ENCODE measurements at places on chromosomes 11 and 22. TPM values are rescaled to one million over a fixed set of nuclear protein-coding genes. Genes with fewer than 3 reads are reported as not detected.

- H3K4me3 ChIP-seq: no peak overlapping the region
- peaks cover 56% of the 10 kb centered on the region for H3K36me3 ChIP-seq
- H3K27ac ChIP-seq: no peak overlapping the region
- no peak for DNase-seq
- no peaks in the 10 kb centered on the region for H3K4me1 ChIP-seq
These were observed 70.6 kb downstream of the PRMT3 start for GRCh38 chr11:20457934-20458680.

The RHOG gene
- total RNA-seq: 163 TPM

DNA sequence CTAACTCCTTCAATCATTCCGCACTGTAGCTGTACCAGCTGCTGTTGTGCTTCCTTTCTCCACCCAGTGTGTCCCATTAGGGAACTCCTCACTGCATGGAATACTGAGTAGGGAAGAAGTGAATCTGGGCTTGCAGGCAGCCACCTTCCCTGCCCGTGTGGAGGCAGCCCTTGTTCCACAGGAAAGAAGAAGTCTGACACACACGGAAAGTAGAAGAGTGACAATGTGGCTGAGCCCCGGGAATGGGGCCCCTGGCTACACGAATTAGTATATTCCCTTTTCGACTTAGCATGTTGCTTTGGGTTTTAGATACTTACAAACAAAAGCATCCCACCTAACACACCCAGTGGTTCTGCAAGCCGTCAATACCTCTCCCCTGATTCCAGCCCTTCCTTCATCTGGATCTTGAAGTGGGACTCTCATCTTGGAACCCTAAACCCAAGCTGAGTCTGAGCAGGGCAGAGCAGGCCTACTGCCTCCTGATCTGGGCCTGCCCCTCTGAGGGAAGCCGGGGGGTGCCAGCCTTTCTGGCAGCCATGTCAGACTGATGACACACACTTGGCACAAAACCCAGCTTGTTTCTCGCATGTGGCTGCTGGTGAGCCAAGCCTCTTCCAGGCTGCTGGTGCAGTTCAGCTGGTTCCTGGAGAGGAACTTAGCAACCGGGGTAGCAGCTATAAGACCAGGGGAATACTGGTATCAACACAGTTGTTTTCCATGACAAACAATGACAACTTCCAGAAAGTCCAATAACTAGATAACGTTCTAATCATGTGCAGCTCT lies 71.6 kb downstream of the C11orf58 start:
- H3K4me1 ChIP-seq: no peaks in the 10 kb centered on the region
- no peak overlapping the region for H3K4me3 ChIP-seq
- no peaks in the 10 kb centered on the region for H3K27me3 ChIP-seq
- DNase-seq: no peak
- no peak overlapping the region for H3K27ac ChIP-seq

DNA sequence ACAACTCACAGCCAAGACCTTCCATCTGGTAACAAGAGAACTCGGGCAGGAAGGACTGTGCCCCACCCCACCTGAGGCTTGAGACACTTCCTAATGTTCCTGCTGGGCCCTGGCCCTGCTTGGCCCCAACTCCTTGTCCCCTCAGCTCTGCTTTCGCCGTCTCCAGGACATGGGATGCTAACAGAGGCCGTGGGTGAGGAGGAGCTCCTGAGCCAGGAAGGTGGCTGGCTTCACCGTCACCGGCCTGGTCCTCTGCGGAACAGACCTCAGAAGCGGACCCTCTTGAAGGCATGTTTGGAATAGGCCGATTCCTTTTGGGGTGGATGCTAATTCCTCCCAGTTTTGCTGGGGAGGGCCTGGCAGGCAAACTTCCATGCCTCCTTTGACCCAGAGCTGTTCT lies 154.3 kb downstream of the CACNA1I start:
- peaks cover 7% of the 10 kb centered on the region for H3K27me3 ChIP-seq
- no peaks in the 10 kb centered on the region for H3K36me3 ChIP-seq
- DNase-seq: no peak
- H3K4me1 ChIP-seq: no peaks in the 10 kb centered on the region
- no peak overlapping the region for H3K27ac ChIP-seq
- no peak overlapping the region for H3K4me3 ChIP-seq

DNA sequence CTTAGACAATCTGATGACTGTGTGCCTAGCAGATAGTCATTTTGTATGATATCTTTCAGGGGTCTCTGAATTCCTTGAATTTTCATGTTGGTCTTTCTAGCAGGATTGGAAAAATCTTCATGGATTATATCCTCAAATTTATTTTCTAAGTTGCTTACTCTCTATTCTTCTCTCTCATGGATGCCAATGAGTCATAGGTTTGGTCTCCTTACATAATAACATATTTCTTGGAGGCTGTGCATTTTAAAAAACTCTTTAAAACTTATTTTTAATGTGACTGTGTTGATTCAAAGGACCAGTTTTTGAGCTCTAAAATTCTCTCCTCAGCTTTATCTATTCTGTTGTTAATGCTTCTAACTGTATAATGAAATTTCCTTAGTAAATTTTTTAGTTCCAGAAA lies 198.7 kb downstream of the AASDHPPT start:
- DNase-seq: no peak
- H3K27ac ChIP-seq: no peak overlapping the region
- H3K4me1 ChIP-seq: no peaks in the 10 kb centered on the region
- no peaks in the 10 kb centered on the region for H3K27me3 ChIP-seq
- H3K36me3 ChIP-seq: no peaks in the 10 kb centered on the region
- no peak overlapping the region for H3K4me3 ChIP-seq

The ABCC8 gene
- not detected for total RNA-seq

Data from activated B cell treated with CpG ODN at 0.5 μM for 24 hours (primary cell).